ENCODE measurements at places on chromosomes 1 and 21.

- DNase-seq, result peak; percentile 80
Measured at GRCh38 chr1:160097911-160098851, at the start of gene IGSF8. TSS of gene IGSF8 (minus strand) at chr1:160098619. CDS start at chr1:160098472, 147 bp downstream.

- DNase-seq, result no peak
Measured at GRCh38 chr21:44828362-44829056, 10.6 kb upstream of the SUMO3 start.

- DNase-seq, result peak; percentile 47
Measured at GRCh38 chr1:62530516-62531154, 66.7 kb upstream of the ANGPTL3 start.

DNA sequence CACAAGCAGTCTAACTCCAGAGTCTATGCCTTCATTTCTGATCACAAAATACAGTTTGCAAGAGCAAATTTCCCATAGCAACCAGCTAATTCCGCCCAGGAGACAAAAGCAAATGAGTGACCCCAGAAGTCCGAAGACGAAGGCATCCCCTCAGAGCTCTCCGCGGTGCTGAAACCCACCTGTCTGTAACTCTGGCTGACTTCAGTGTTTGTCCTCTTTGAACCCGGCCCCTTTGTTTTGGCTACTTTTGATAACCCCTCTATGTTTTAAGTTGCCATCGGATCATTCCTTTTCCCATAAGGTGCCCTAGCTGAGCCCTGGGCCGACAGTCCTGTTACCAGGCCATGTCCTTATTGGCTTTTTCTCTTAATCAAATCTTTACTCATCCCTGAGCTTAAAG, 515.8 kb downstream of the PTPRU start:
- DNase-seq, result peak; percentile 7

DNA sequence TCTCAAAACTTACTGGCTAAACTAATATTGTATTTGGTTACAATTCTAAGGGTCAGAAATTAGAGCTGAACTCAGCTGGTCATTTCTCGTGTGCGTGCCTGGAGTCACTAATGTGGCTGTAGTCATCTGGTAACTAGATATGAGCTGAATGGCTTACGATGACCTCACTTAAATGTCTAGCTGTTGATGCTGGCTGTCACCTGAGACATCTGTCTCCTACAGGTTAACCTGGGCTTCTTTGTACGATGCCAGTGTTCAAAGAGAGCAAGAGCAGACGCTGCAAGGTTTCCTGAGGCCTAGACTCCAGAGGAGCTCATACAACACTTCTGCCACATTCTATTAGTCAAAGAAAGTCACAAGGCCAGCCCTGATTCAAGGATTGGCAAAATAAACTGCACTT, 17.1 kb upstream of the ALG6 start:
- DNase-seq, result no peak

- no peak for DNase-seq
Measured at GRCh38 chr1:107993920-107994319, 28.9 kb upstream of the VAV3 start.

GRCh38 chr1:228897901-228898300, 162.6 kb downstream of the RHOU start:
- no peak for DNase-seq

GRCh38 chr1:78560811-78561210, 59.4 kb upstream of the IFI44L start:
- DNase-seq, result peak; percentile 28

- no peak for DNase-seq
Measured at GRCh38 chr1:11885916-11886315, 27.2 kb upstream of the NPPB start.

DNA sequence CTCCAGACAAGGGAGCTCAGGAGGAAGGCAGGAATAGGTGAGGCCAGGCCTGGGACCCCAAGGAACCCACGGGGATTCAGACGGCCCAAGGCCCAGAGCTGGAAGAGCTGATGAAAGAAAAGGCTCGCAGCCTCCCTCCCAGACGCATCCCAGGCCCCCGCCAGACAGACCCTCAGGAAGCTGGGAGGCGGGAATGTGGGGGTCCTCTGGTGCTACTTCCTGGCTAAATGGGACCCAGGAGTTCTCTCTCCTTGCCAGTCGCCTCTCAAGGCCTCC, 430 bp downstream of the FBXO2 start:
- no peak for DNase-seq

DNA sequence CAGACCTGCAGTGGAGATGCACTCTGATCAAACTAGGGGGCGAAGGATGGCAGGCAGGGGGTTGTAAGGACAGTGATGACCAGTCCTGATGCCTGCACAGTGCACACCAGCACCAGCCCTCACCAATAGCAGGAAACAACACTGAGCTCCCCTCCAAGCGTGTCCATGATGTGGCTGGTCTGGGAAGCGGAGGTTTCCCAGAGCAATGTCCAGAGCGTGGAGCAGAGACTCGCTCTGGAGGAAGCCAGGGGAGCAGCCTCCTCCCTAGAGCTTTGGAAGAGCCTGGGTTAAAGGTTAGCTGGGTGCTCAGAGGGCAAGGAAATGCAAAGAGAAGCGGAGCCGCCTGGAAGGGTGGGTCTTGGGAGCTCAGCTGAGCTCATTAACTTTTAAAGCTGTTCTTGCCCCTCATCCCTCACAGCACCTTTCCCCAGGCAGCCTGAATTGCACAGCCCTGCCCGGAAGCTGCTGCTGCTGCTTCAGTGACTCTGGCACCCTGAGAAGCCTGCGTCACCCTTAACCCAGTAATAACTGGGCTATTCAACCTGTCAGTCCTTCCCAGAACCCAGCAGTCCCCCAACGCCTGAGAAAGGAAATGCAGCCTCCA, 162.2 kb upstream of the RAB4A start:
- DNase-seq, result no peak

- DNase-seq, result peak; percentile 95
Measured at GRCh38 chr1:39154553-39155421, 49.7 kb upstream of the MACF1 start.

DNA sequence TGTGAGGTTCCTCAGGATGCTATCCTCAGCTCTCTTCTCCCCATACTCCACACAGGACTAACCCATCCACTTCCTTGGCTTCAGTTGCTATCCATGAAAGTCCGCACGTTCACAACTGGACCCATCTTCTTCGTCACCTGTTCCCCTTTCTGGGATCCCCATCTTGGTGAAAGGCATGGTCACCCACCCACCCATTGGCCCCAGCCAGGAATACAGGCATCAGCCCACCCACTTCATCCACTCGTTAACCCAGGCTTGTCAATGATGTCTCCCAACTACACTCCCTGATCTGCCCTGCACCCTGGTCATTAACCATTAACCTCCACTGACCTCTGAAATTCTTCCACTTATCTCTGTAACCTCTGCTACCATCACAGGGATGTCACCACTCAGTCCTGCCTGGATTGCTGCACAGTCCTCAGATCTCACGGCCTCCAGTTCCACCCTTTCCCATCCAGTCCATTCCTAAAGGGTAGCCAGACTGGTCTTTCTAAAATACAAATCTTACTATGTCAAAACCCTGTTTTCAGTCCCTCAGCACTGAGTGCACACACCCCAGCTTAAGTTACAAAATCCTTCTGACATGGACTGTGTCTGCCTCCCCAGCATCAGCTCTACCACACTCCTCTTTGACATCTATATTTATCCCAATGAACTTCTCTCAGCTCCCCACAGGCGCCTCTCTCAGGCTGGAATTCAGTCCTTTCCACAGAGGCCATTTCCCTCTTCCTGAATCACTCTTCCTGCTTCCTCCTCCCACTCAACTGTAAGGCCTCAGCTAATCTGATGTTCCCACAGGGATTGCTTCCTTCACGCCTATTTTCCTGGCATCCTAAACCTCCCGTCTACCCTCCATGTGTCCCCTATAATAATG, 10.4 kb downstream of the PGLYRP4 start:
- no peak for DNase-seq

DNA sequence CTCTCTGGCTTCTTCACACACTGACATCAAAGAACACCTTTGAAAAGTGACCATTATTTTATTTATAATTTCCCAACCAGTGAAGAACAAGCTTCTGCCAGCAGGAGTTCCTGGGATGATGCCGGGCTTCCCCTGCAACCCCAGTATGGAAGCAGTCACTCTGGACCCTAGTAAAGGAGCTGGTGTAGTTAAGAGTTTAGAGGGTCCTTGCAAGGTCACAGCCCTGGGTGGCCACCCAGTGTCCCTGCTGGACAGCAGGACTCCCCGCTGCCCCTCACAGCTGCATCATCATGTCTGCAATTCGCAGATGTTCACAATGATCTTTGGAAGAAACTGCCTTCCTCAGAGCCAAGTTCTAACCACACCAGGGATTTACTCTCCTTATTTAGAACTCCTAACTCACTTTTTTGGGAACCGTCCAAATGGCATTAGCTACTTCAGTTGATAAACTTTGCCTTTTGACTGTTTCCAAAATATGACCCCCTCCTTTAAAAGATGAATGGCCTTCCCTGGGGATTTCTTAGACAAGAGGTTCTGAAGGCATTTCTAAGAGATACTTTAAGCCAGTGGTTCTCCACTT, 90.6 kb downstream of the HIVEP3 start:
- DNase-seq, result peak; percentile 56

GRCh38 chr1:237861944-237862343, 28.8 kb downstream of the ZP4 start:
- DNase-seq, result no peak

- no peak for DNase-seq
Measured at GRCh38 chr1:39898191-39898590, 3.5 kb downstream of the MYCL start.

DNA sequence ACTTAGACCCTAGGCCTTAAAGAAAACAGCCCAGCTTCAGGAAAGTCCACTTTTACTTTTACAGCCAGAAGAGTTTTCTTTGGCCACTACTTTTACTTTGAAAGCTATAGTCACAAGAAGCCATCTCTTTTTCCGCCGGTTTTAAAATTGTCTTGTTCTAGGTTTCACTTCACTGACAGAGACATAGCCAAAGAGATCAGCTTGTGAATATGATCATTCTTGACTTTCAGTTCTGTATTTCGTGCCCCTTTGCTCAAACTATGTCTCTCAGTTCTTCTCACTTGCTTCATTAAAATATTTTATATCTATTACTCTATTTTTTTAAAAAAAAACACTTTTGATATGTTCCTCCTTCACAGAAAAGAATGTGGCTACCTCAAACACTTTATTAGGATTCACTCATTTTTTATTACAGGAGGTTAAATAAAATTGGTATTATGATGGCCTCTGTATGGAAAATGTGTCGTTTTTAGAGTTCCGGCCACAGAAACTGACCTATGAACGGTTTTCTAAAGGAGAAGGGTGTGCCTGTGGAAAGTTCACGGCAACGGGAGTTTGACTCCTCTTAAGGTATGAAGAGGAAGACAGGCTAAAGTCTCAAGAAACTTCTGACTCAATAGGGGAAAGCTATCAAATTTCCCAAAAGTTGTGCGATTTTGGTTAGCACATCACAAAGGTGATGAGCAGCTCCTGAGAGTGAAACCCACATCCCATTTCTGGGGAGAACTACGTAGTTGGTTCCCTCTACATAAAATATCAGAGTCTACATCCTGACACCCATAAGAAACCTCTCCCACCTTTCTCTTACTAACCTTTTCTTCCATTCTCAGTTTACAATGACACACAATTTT, 1.2 kb downstream of the MCOLN2 start:
- DNase-seq, result no peak

GRCh38 chr1:194420706-194421105, 1234.3 kb upstream of the B3GALT2 start:
- DNase-seq, result no peak

GRCh38 chr1:39170731-39171667, 33.5 kb upstream of the MACF1 start:
- DNase-seq, result no peak

- no peak for DNase-seq
Measured at GRCh38 chr1:48608882-48609281, 136.9 kb upstream of the SPATA6 start.

GRCh38 chr1:239583536-239583935, 197.2 kb downstream of the CHRM3 start:
- DNase-seq, result no peak

DNA sequence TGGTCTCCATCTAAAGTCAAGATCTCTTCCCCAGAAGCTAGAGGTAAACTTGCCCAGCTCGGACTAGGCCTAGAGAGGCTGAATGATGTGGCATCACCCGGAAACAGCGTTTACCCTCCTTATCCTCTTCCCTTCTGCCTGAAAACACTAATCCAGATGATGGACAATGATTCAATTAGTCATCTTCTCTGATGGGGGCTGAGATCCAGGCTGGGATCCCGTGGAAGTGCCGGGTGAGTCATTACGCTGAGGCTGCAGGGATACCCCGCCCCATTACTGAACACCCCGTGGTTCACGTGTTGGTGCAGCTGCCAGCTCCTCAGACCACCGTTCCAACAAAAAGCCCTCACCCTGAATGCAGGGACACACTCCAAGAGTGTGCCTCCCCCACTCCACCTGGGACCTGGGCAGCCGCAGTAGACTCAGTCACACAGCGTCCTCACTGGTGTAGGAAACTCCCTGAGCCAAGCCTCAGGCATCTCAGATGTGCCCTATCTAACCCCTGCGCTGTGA, 2.0 kb downstream of the S100A6 start:
- peak; percentile 93 for DNase-seq

DNA sequence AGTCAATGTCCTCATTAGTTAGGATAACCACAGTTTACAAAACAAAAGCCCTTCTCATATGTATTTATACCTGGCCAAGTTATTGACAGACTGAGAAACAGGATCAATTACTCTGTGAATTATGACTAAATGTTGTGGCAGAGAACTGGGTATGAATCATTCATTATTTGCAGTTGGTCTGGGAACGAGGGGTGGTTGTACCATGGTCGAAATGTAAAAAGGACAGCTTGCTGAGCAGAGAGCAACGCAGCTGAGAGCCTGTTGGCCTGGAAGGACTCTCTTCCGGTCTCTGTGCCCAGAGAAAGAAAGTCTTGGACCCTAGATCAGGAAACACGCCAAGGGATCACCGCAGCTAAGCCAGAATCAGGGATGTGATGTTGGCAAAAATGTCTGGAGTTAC, 169.6 kb downstream of the DISC1 start:
- no peak for DNase-seq

GRCh38 chr1:118246646-118247045, 61.6 kb upstream of the SPAG17 start:
- DNase-seq, result no peak

DNA sequence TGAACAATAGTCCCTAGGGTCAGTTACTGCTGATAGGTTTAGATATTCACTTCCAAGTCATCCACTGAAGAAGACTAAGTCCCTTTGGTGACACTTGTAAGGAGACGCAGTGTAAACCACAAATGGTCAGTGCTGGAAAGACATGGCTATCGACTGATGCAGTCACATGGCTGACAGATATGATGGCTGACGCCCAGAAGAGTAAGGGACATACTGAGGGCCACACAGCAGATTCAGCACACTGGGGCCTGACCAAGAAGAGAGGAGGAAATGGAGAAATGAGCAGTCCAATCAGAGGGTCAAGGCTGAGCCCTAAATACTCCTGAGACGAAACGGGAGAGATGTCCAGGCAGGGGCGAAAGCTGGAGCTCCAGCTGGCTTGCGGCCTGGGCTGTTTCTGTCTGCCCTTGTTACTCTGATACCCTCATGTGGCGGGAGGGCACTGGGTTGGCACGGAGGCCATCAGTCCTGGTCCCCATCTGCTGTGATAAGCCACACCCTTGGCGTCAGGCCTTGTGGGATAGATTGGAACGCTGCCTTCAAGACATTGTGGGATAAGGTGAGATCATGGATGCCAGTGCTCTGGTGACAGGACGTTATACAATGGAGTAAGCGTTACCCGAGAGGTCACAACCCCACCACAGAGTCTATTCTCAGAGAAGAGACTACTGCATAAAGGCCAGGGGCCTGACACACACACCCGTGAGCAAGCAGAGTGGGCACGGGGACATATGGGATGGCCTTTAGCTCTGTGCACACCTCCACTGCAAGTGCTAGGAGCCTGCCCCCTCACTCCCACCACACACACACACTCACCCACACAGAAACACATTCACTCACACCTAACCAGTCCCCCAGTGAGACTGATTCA, 158.4 kb downstream of the TRABD2B start:
- DNase-seq, result no peak

- peak; percentile 65 for DNase-seq
Measured at GRCh38 chr1:147389532-147390184, 147.2 kb downstream of the CHD1L start.

Data from fibroblast of lung (primary cell).